G401 (cell line): ENCODE measurements at places on chromosomes 13 and 19. TPM values are rescaled to one million over a fixed set of nuclear protein-coding genes. Genes with fewer than 3 reads are reported as not detected.

The SCN1B gene
- 0.17 TPM in 1 of 2 replicates, not detected in the other for total RNA-seq

The ZNF829 gene
- not detected in 2 replicates for total RNA-seq

The WDR88 gene
- not detected in 2 replicates for total RNA-seq

The ZGLP1 gene
- total RNA-seq, result 0.55 and 1.6 TPM in 2 replicates

The MYBPC2 gene
- total RNA-seq, result 0.55 TPM in 1 of 2 replicates, not detected in the other

GRCh38 chr13:50104493-50104892 is 89.2 kb downstream of the KCNRG start:
- no peak for DNase-seq

GRCh38 chr13:20514866-20515265 is 10.8 kb downstream of the CRYL1 start:
- DNase-seq, result no peak

DNA sequence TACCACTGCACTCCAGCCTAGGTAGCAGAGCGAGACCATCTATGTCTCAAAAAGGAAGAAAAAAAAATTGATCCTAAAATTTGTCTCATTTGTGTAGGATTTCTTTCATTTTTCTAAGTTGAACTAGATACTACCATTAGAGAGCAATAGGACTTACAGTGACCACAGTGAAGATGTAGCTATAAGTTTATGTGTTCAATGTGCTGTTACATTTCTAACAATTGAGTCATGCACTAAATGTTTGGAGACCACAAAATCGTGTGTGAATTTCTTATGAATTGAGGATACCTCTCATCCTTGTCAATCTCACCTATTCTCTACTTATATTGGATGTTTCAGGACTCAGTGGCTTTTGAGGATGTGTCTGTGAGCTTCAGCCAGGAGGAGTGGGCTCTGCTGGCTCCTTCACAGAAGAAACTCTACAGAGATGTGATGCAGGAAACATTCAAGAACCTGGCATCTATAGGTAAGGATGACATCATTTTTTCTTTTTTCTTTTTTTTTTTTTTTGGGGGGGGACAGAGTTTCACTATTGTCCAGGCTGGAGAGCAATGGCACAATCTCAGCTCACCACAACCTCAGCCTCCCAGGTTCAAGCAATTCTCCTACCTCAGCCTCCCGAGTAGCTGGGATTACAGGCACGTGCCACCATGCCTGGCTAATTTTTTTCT is 12.8 kb downstream of the ZNF791 start:
- no peak for DNase-seq

GRCh38 chr19:3707868-3708206 is 347 bp upstream of the TJP3 start:
- no peak for DNase-seq

GRCh38 chr19:45469945-45470761 is 2.4 kb downstream of the FOSB start:
- no peak for DNase-seq

DNA sequence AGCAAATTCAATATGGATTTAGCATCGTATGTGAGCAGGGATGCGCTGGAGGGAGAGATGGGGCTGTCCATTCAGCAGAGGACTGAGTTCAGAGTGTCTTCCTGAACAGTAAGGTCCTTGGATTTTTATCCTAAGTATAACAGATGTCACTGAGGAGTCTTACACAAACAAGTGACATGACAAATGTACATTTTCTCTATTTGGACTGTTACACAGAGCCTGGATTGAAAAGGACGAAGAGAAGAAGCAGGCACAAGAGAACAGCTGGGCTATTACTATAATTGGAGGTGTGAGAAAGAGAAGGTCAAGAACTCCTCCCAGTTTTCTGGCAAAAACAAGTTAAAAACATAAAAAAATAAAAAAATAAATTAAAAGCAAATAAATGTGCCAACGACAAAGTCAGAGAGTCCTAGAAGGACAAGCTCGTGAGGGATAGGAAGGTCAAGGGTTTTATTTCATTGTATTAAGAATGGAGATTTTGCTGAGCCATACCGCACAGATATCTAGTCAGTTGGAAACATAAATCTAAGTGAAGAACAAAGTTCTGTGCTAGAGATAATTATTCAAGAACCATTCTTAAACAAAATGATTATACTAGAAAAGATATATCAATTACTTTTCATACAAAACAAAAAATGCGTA is 1186.3 kb downstream of the EFNB2 start:
- DNase-seq, result no peak

GRCh38 chr13:40656358-40656757 is 10.1 kb downstream of the FOXO1 start:
- no peak for DNase-seq

GRCh38 chr19:56727677-56728076 is 56.1 kb upstream of the ZNF835 start:
- no peak for DNase-seq

DNA sequence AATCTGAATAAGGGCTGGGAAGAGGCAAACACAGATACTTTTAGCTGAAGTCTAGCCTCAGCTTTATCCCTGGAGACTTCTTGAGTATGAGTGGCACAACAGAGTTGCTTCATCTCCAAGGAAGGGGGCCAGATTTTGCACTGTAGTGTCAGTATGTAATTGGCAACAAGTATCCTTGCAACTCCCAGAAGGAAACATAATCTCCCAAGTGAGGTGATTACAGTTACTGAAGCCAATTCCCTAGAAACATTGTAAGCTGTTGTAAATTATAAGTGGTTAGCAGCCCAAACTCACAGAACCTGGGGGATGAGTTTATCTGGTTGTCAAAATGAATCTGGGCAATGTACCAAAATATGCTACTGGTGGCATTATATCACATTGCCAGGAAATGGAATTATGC is 2065.7 kb upstream of the PCDH20 start:
- peak; percentile 12 for DNase-seq

GRCh38 chr19:21934593-21934992 is 76.2 kb downstream of the ZNF208 start:
- DNase-seq, result no peak

DNA sequence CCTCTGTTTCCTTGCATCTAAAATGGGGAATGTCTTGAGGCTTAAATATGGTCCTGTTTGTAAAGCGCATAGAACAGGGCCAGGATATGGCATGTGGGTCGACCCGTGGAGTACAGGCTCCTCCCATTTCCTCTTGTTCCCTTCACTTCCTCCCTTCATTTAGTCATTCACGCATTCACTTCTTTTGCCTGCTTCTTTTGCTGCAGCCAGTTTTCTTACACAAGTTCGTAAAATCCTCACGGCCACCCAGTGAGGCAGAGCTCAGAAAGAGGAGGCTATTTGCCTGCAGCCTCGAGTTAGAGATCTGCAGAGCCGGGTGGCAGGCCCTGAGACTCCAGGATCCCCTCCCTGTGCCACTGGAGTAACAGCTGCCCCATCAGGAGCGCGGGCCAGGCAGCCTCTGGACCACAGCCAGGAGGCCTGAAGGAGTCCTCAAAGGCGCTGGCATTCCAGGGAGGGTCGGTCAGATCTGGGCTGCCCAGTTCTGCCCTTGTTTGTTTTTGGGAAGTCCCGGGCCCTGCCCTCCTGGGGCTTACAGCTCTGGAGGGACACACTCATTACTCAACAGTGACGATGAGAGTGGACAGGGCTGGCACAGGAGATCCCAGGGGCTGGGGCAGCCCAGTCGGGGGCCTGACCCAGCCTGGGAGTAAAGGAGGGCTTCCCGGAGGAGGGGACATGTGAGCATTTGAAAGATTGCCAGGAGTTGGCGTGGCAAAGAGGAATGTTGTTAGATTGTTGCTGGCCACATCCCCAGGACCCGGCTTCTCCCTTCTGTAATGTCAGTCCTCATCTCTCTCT is 4.6 kb downstream of the PPP5C start:
- DNase-seq, result no peak
